CD4-positive, alpha-beta T cell treated with Interleukin-21 for 1 hour (primary cell): ENCODE measurements at places on chromosomes 6 and 20.

DNA sequence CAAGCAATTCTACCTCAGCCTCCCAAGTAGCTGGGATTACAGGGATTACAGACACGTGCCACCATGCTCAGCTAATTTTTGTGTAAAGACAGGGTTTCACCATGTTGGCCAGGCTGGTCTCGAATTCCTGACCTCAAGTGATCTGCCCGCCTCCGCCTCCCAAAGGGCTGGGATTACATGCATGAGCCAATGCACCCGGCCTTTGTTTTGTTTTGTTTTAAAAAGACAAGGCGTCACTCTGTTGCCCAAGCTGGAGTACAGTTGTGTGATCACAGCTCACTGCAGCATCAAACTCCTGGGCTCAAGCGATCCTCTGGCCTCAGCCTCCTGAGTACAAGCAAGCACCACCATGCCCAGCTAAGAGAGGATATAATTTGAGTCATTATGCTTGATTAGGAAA lies 5.4 kb downstream of the SERINC3 start:
- DNase-seq = no peak

DNA sequence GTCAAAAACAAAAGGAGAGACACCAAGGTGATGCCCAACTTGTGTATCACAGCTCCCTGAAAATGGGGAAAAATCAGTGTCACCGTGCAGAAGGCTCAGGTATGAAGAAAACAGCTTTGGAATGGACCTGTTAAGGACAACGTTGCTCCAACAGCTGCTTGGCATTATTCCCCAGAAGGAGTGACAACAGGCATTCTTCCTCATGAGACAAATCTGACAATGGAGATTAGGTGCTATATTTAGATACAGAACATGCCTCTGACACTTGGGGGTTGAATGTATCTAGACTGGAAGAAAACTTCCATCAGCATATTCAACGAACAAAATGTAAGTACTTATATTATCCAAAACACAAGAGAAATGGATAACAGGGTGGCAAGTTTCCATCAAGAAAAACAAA lies 87.7 kb downstream of the MBOAT1 start:
- DNase-seq = no peak

- no peak for DNase-seq
Measured at GRCh38 chr20:62831854-62832211, 15.0 kb downstream of the COL9A3 start.

GRCh38 chr6:122069932-122070331 lies 329.5 kb upstream of the HSF2 start:
- DNase-seq = no peak

- DNase-seq = no peak
Measured at GRCh38 chr6:97422171-97422570, 139.2 kb upstream of the MMS22L start.

GRCh38 chr6:89071036-89071435 lies 9.5 kb upstream of the PNRC1 start:
- DNase-seq = no peak
